ENCODE measurements at places on chromosomes 5 and 9. TPM values are rescaled to one million over a fixed set of nuclear protein-coding genes. Genes with fewer than 3 reads are reported as not detected.

The IRX1 gene
- 1.6 TPM for polyA plus RNA-seq

The ABO gene
- polyA plus RNA-seq, result not detected

The DAB2 gene
- 533 TPM for polyA plus RNA-seq

The WNT8A gene
- polyA plus RNA-seq, result not detected

The SSBP2 gene
- 43.0 TPM for polyA plus RNA-seq

The PLAC8L1 gene
- polyA plus RNA-seq, result 0.56 TPM

The GFPT2 gene
- 75.3 TPM for polyA plus RNA-seq

The FOXD4L5 gene
- polyA plus RNA-seq, result not detected

The SLC36A3 gene
- not detected for polyA plus RNA-seq

The PPP2R2B gene
- polyA plus RNA-seq, result 0.28 TPM
